ENCODE measurements at places on chromosomes 4 and X.

DNA sequence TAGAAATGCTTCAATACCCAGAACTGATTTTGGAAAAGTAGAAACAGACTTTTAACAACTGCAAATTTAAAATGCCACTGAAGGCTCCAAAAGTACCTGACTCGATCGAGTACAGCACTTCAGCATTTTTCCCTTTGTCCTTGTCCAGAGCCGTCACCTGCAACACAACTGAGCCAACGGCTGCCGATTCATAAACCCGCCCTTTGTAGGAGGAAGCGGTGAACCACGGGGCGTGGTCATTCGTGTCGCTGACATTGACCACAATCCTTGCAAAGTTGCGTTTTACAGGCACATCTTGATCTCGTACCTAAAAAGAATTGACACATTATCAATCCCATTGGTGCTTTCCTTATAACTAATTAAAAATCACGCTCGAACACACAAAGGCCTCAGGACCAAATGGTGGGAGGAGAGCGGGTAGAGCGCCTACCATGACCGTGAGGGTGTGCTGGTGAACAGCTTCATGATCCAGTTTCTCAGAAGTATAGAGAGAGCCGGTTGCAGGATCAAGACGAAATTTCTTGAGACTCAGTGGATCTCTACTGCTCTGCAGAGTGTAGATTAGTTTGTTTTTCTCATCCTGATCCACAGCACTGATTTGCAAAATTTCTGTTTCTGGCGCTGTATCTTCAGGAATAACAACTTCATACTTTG is 72.8 kb upstream of the MTNR1A start:
- DNase-seq: peak; percentile 18

GRCh38 chr4:25970226-25970675 is 56.2 kb downstream of the SMIM20 start:
- no peak for DNase-seq

DNA sequence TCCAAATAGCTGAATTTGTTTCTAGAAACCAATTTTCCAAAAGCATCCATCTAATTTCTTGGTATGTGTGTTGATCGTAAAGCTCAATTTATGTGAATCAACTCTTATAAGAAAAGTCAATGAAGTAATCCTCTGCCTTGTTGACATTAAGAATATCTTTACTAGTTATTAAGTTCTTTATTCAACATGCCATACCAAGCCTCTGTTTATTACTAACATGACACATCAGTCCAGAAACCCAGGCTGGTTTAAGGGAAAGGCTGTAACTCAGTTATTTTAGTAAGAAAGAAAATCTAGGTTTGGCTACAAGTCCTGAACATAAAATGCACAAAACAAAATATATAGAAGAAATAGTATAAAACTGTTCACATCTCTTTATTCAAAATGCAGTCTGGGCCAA is 48.0 kb downstream of the KLHL34 start:
- DNase-seq: no peak

DNA sequence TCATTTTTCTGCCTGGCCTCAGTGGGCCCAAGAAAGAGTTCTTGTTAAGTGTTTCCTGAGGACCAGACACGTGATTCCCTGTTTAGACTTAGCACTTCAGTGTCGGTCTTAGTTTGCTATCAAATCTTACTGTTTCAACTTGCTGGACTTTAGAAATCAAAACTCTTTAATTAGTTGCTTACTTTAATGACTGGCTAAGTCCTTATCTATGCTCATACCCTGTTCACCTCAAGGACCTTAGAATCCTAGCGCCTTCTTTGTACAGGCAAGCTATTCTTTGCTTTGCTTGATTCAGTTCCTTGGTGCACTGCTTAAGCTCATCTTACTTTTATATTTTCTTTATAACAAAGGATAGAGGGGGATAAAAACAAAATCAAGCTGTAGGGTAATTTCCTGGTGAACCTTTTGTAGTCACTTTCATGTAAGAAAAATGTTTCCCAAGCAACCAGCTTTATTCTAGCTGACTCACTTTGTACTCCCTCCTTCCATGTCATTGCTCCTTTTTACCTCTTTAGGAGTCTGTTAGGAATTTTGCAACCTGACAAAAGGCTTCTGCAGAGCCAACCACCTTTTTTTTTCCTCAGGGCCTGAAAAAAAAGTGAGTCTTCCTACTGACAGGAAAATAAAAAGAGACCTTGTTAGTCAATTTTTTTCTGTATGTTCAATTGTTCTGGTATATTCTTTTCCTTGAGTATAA is 14.7 kb downstream of the WDR44 start:
- DNase-seq: no peak

- no peak for DNase-seq
Observed at GRCh38 chr4:158825433-158826036, 56.7 kb downstream of the FNIP2 start.

DNA sequence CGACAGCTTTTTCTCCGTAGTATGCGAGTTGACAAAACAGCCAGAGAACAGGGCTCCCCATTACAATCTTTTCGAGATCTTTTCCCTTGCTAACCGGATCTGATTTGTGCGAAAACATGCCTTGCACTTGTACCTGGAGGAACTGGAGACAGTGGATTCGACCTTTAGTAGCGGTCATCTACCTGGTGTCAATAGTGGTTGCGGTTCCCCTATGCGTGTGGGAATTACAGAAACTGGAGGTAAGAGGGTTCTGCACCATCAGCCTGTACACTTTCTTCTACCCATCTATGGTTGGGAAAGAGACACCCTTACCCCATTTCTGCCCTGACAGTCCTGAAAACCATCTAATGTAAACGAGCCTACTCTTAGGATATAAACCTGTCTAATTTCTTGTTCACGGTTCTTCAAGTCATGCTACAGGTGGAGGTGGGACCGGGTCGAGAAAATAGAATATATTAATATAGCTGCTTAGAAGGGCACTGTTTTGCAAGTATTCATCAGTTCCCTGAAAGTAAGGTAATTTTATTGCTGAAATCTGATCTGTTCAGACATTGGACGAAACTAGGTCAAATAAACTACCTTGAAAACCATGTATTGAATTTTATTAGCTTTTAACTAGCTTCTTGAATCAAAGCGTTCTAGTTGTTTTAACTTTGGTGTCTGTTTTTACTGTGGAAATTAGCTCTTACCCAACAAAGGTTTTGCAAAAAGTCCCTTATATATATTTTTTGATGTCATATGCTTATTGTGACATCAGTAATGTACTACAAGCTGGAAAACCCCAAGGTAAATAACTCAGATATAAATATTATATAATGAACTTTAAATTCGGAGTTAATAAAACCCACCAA is 869 bp downstream of the TMEM184C start:
- no peak for DNase-seq

- DNase-seq: no peak
Observed at GRCh38 chr4:123471655-123472369, 75.2 kb downstream of the SPRY1 start.

GRCh38 chr4:120725639-120726580 is 196.6 kb downstream of the PRDM5 start:
- DNase-seq: no peak

DNA sequence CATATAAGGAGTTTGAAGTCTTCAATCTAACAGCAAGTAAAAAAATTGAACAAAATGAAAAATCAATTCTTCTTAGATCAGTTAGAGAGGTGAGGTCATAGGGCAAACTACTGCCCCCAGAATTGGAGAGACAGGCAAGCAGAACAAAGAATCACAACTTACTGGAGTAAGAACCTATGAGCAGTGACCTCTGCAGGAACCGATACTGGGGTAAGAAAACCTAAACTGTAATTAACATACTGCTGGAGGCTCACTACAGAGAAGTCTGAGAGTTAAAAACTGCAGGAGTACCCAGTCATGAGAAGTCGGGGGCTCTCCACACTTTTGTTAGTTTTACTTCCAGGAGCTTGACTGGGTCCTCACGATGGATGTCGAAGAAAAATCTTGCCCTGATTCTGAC is 16.0 kb downstream of the CLDN22 start:
- no peak for DNase-seq

- no peak for DNase-seq
Observed at GRCh38 chrX:140297273-140297672, 207.6 kb downstream of the SOX3 start.

DNA sequence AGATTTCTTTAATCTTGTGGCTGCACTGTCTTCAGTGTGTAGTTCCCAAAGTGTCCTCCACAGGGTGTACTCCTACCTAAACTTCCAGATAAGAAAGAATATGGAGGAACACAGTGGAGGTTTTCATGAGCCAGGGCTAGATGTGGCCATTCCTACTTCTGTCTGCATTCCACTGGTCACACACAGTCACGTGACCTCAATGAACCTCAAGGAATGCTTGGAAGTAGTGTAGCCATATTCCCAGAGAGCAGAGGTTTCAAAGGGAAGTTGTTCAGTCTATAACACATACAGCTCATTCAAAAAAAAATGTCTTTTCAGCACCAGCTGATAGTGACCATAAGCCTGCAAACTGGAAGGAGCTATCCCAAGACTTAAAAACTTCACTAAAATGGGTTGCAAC is 53.6 kb downstream of the ASB9 start:
- DNase-seq: no peak

DNA sequence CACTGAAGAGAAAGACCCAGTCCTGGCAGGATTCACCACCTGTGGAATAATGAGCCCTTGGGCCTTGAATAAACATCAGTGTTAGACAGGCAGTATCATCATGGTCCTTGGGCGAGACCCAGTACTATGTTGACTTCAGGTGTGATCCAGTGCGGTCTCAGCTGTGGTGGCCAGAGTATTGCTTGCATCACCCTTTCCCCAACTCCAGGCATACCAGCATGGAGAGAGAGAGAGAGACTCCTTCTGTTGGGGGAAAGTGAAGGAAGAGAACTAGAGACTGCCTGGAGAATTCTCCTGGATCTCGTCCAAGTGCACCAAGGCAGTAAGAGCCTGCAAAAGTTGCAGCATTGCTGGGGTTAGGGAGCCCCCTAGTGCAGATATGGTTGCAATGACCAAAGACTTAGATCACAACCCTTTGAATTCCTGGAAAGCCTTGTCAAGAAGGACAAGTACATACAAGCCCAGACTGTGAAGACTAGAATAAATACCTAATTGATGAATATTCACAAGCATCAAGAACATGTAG is 61.1 kb upstream of the VAMP7 start:
- peak; percentile 49 for DNase-seq

- DNase-seq: no peak
Observed at GRCh38 chr4:15412461-15412860, 15.4 kb upstream of the C1QTNF7 start.

GRCh38 chrX:16119353-16120220 is 3.8 kb upstream of the GRPR start:
- no peak for DNase-seq

- DNase-seq: no peak
Observed at GRCh38 chr4:163747886-163748285, 253.4 kb downstream of the TMA16 start.

GRCh38 chr4:6253961-6254360 is 15.7 kb upstream of the WFS1 start:
- DNase-seq: no peak

DNA sequence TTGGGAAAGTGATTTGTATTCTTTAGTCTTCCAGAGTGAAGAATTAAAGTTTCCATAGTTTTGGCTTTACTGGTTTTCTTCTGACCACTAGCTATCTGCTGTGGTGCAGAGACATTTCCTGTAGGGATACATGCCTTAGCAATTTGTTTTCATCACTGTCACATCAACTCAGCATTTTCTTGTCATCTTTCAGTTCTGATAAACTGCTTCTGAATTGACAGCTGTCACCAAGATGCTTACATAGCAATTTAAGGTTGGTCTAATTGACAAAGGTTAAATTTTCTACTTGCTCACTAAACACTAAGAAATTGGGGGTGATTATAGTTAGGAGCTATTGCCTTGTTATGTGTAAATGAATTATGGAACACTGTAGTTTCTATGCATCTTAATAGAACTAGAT is 232.5 kb downstream of the TEX13A start:
- no peak for DNase-seq

- DNase-seq: no peak
Observed at GRCh38 chrX:12972243-12972642, 2.7 kb upstream of the TMSB4X start.

DNA sequence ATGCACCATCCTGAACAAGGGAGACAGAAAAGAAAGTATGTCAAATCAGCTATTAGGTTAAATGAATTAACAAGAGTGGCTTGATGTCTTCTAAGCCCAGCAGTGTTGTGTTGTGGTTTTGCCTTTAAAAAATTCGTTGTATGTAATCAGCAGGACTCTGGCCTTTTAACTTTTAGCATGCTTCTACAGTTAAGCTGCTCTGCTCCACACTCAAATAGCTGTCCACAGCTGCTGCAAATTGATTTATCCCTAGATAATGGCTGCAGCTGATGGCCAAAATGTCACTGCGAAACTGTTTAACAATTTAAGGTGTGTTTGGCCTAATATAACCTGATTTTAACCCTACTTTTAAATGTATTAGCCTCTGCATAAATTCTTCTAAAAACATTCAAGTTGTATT is 85.8 kb downstream of the CXXC4 start:
- no peak for DNase-seq

DNA sequence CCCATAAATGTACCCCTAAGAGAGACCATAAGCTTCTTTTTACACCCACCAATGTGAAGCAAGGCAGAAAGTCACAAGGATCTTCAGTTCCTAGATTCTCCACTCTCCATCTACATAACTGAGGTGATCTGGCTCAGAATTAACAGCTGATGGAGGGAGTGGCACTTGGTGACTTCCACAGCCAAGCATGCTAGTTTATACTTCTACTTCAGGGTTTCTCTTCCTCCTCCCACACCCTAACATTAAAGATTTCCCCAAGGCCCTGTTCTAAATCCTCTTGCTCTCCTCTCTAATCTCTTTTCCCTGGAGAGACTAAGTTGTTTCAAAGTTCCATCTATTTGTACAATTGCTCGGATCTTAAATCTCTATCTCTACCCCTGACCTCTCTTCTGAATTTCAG is 81.1 kb downstream of the MBNL3 start:
- DNase-seq: no peak

DNA sequence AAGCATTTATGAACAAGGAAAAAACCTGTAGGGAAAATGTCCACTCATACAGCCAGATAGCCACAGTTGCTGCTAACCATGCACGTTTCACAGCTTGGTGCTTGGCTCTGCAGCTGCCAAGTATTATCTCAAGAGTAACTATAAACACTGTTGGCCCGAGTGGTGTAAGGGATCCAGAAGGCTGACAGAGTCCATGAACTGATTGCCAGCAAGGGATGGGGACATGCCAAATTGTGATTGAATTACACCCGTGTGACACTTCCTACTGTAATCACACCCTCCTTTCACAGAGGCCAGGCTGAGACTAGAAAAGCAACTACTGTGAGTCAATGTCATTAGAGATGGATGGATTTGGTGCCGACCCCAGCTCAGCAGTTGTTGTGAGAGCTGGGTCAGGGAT is 223.9 kb upstream of the ANKRD50 start:
- DNase-seq: no peak

DNA sequence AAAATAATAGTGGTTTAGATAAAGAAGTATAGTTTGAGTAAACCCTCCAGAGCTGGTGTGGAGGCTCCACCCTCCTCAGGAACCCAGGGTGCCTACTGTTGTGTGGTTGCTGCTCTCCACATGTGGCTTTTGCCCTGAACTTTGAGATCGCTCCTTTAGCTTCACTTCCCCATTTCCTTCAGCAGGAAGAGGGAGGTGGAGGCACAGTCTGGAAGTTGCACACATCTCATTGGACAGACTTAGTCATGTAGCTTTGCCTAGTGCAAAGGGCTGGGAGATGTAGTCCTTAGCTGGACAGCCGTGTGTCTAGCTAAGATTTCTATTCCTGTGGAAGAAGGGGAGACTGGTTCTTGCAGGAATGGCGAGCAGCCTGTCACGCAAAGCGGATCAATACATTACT is 37.9 kb downstream of the RGS12 start:
- no peak for DNase-seq

- no peak for DNase-seq
Observed at GRCh38 chrX:104695593-104695992, 129.6 kb downstream of the IL1RAPL2 start.

GRCh38 chrX:134806707-134807038 is 148.4 kb upstream of the PLAC1 start:
- no peak for DNase-seq

GRCh38 chr4:13942977-13943376 is 315.5 kb upstream of the BOD1L1 start:
- no peak for DNase-seq

All from activated CD4-positive, alpha-beta T cell treated with anti-CD3 and anti-CD28 coated beads for 48 hours (primary cell).